ENCODE measurements at places on chromosomes 1 and 21. TPM values are rescaled to one million over a fixed set of nuclear protein-coding genes. Genes with fewer than 3 reads are reported as not detected.
A peak's percentile ranks its signal among the peaks of the same experiment; 100 is the strongest.

DNA sequence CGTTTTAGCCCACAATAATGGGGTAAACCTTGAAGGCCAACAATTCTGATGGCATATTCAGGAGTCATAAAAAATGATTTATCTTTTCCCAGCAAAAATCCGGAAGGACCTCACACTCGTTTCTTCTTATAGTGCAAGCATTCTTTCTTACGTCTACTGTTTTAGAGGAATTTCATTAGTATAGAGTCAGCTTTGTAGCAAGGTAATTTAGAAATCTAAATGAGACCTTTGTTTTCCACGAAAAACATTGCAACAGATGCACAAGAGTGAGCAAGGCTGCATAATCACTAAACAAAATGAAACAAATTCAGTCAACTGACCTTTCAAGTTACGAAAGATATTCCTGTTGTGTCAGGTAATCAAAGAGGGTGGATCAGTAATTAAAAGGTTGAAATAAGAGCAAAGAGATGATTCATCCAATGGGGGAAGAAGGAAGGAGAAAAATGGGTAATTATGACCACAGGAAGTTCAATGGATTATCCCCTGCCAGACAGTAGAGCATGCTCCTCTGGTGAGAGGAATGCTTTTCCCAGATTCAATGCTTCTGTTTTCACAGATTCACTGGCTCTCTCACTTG is 560 bp upstream of the CSDE1 start:
- no peak for DNase-seq
- H3K36me3 ChIP-seq = peaks cover 8% of the 10 kb centered on the region

- no peaks in the 10 kb centered on the region for H3K36me3 ChIP-seq
- no peak overlapping the region for H3K4me3 ChIP-seq
- H3K4me1 ChIP-seq = peaks cover 3% of the 10 kb centered on the region
Measured at GRCh38 chr1:36764798-36765197, 269.5 kb downstream of the GRIK3 start.

DNA sequence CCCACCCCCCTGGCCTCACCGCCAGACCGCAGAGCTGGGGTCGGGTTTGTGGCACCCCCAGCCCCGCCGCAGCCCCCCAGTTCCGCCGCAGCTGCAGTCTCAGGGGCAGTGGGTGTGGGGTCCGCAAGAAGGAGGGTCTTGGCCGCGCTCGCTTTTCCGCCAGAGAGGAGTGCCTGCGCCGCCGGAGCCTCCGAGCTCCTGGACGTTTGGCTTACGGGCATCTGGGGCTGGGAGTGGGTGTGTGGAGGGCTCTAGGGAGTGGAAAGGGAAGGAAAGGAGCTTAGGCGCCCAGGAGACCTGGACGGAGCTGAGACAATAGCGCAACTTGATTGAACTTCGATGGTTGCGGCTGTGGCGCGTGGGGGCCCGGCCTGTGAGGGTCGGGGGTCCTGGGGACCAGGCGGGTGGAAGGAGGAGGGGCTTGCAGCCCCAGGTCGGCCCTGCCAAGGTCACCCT is 88.8 kb upstream of the IPO9 start:
- H3K4me3 ChIP-seq = peak overlapping the region; percentile 98
- peak; percentile 17 for DNase-seq
- no peaks in the 10 kb centered on the region for H3K27me3 ChIP-seq
- peaks cover 44% of the 10 kb centered on the region for H3K4me1 ChIP-seq

DNA sequence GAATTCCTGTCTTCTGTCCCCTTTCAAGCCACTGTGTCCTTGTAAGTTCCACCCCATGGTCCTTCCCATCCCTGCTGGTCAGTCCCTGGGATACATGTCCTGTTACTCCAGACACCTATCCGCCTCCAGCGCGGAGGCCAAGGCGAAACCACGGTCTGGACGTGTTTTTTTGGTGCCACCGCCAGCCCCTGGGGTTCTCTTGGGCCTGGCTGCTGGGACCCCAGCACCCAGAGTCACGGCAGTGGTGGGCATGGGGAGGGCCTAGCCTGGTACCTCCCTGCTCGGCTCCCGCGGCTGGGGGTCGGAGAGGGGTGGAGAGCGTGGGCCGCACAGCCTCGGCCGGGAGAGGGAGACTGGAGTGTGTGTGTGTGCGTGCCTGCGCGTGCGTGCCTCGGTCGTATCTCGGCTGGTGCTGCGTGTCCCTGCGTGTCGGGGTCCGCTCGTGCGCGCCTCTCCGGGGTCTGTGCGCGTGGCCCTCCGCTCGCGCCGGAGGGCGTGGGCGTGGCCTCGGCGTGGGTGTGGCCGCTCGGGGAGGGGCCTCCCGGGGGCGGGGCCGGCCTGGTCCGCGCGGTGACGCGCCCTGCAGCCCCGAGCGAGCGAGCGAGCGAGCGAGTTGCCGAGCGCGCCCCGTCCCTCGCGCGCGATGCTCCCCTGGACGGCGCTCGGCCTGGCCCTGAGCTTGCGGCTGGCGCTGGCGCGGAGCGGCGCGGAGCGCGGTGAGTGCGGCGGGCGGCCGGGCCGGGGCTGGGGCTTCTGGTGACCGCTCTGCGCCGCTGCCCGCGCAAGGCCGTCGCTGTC is at the start of gene VWA1:
Gene VWA1 (plus strand): TSS at position 585 of the 798 bp plus-strand sequence. CDS start 59 bp downstream, at position 644.
- DNase-seq = no peak
- no peaks in the 10 kb centered on the region for H3K27me3 ChIP-seq
- no peaks in the 10 kb centered on the region for H3K36me3 ChIP-seq

DNA sequence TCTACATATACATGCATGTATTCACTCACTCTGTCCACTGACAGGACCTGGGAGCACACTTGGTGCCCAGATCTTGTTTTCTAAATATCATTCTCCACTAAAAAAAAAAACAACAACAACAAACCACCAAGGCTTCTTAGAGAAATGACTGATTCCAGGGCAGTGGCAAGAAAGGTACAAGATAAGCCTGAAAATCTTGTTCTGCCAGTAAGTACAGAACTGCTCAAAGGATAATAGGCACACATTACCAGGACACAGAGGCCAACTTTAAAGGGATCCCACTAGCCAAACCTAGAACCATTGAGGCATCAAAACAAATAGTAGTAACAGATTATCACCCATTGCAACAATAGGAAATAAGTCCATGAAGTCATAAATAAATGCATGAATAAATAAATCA is 10.7 kb downstream of the HSD11B1 start:
- H3K27me3 ChIP-seq = peaks cover 1% of the 10 kb centered on the region
- no peak overlapping the region for H3K27ac ChIP-seq
- no peak overlapping the region for H3K4me3 ChIP-seq
- no peak for DNase-seq
- no peaks in the 10 kb centered on the region for H3K36me3 ChIP-seq
- no peaks in the 10 kb centered on the region for H3K4me1 ChIP-seq

GRCh38 chr1:202909494-202909893 is 17.5 kb downstream of the KLHL12 start:
- H3K36me3 ChIP-seq = peaks cover 18% of the 10 kb centered on the region
- DNase-seq = no peak
- H3K4me3 ChIP-seq = no peak overlapping the region
- peaks cover under 1% of the 10 kb centered on the region for H3K4me1 ChIP-seq
- no peaks in the 10 kb centered on the region for H3K27me3 ChIP-seq

Gene SH2D1B
- total RNA-seq = not detected

Gene KCNT2
- total RNA-seq = 26.1 TPM

Gene OR2L2
- 0.22 TPM for total RNA-seq

Gene CLCA4
- total RNA-seq = not detected

Gene TPTE
- not detected for total RNA-seq

Gene CFAP126
- total RNA-seq = 0.65 TPM

Gene RGS2
- 21.8 TPM for total RNA-seq
